ENCODE measurements at places on chromosomes 7 and 10. TPM values are rescaled to one million over a fixed set of nuclear protein-coding genes. Genes with fewer than 3 reads are reported as not detected.

DNA sequence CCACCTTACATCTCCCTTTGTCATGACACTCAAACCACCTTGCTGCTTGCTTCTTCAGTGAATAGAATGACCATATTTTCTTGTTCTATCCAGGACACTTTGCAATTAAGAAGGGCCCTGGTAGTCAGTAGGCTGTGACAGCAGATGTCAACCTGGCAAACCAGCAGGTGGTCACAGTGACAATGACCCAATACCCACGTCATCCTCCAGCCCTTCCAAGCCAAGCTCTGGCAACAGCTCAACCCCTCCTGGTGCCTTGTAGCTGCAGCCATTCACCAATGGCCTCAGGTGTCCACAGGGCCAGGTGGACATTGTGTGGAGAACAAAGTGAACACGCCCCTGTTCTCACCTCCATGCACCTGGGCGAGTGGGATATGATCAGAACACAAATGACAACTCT is 87.6 kb upstream of the MACROH2A2 start:
- H3K27me3 ChIP-seq: peaks cover 47% of the 10 kb centered on the region
- H3K4me3 ChIP-seq: no peak overlapping the region
- H3K27ac ChIP-seq: no peak overlapping the region
- no peaks in the 10 kb centered on the region for H3K4me1 ChIP-seq
- DNase-seq: no peak
- H3K36me3 ChIP-seq: no peaks in the 10 kb centered on the region

ANXA11 gene
- 222 TPM for total RNA-seq

DNA sequence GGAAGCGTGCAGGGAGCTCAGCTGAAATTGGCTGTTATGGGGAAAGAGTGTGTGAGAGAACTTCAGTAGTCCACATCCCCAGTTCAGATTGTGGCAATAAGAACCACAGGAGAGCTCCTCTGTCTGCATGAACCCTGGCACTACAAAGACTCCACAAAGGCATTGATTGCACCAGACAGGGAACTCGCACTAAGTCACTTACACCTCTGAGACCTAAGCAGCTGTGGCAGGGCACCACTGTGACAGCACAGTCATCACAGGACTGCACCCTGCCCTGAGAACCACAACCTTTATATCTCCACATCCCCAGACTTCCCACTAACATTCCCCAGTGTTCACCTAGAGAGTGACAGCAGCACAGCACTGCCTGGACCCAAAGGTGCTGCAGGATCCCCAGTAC is 226.8 kb downstream of the XPNPEP1 start:
- no peaks in the 10 kb centered on the region for H3K27me3 ChIP-seq
- no peaks in the 10 kb centered on the region for H3K4me1 ChIP-seq
- H3K4me3 ChIP-seq: no peak overlapping the region
- no peak for DNase-seq
- H3K36me3 ChIP-seq: no peaks in the 10 kb centered on the region

- no peak for DNase-seq
- H3K4me1 ChIP-seq: no peaks in the 10 kb centered on the region
- no peaks in the 10 kb centered on the region for H3K27me3 ChIP-seq
- H3K27ac ChIP-seq: no peak overlapping the region
Observed at GRCh38 chr10:51108406-51108805, 34.1 kb downstream of the PRKG1 start.

GRCh38 chr10:62422068-62422590 is 48.0 kb downstream of the ZNF365 start:
- H3K27me3 ChIP-seq: no peaks in the 10 kb centered on the region
- H3K4me1 ChIP-seq: no peaks in the 10 kb centered on the region
- no peak overlapping the region for H3K4me3 ChIP-seq
- no peak overlapping the region for H3K27ac ChIP-seq

DNA sequence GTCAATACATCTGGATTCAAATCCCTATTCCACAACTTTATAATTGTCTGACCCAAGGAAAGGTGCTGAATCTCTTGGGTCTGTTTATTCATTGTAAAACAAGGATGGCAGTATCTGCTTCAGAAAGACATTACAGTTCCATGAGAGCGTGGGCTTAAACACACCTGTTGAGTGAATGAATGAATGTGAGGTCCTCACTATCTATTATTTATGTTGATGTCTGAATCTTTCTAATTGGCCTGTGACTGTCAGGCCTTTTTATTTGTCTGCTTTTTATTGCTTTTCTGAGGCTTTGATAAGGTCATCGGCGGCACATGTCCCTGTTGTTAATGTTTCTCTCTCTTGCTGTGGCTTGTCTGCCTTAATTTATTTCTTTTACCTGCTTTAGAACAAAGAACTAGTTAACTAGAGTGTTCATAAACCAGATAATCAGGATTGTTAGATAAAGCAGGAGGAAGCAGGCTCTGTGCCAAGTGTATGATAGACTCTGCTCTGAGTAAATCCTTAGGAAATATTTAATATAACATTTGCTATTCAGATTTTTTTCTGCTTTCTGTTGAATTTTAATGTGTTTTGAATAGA is 42.3 kb upstream of the CYCS start:
- no peak for DNase-seq
- no peaks in the 10 kb centered on the region for H3K4me1 ChIP-seq
- no peak overlapping the region for H3K27ac ChIP-seq
- H3K27me3 ChIP-seq: no peaks in the 10 kb centered on the region
- no peaks in the 10 kb centered on the region for H3K36me3 ChIP-seq

ZNF398 gene
- total RNA-seq: 29.5 TPM

HMX3 gene
- not detected for total RNA-seq

- H3K4me1 ChIP-seq: no peaks in the 10 kb centered on the region
- no peak overlapping the region for H3K27ac ChIP-seq
- H3K36me3 ChIP-seq: no peaks in the 10 kb centered on the region
- no peak for DNase-seq
- H3K4me3 ChIP-seq: no peak overlapping the region
Observed at GRCh38 chr7:17447728-17448478, 149.5 kb downstream of the AHR start.

GRCh38 chr10:112221545-112221944 is 38.0 kb upstream of the GPAM start:
- no peaks in the 10 kb centered on the region for H3K36me3 ChIP-seq
- no peak overlapping the region for H3K4me3 ChIP-seq
- H3K27me3 ChIP-seq: no peaks in the 10 kb centered on the region
- no peaks in the 10 kb centered on the region for H3K4me1 ChIP-seq

PDAP1 gene
- 67.8 TPM for total RNA-seq

GRCh38 chr7:131524115-131524514 is 32.3 kb downstream of the PODXL start:
- no peak overlapping the region for H3K27ac ChIP-seq
- no peaks in the 10 kb centered on the region for H3K27me3 ChIP-seq
- H3K36me3 ChIP-seq: no peaks in the 10 kb centered on the region
- no peak overlapping the region for H3K4me3 ChIP-seq
- peaks cover 3% of the 10 kb centered on the region for H3K4me1 ChIP-seq

GRCh38 chr10:24428410-24428782 is 219.5 kb downstream of the KIAA1217 start:
- H3K4me1 ChIP-seq: no peaks in the 10 kb centered on the region
- DNase-seq: no peak
- H3K36me3 ChIP-seq: no peaks in the 10 kb centered on the region

GRCh38 chr7:116271161-116271913 is 61.0 kb downstream of the TES start:
- H3K36me3 ChIP-seq: no peaks in the 10 kb centered on the region
- no peak for DNase-seq
- no peak overlapping the region for H3K4me3 ChIP-seq
- H3K4me1 ChIP-seq: no peaks in the 10 kb centered on the region
- no peaks in the 10 kb centered on the region for H3K27me3 ChIP-seq

DNA sequence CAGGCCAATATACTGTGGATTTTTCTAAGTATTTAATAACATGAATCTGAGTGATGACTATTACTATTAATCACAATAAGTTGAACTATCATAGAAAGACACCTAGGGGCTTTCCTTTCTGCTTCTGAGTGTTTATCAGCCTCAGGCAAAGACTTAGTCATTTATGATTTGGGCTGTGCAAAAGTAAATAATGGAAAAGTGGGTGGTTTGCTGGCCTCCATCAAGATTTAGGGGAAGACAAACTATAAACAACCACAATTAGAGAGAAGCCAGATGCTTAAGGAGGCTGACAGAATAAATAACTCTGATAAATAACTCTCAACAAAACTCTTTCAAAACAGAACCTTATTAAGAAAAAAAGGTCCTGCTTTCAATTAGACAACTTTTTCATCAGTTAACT is 64.7 kb downstream of the MACC1 start:
- no peak for DNase-seq
- H3K27ac ChIP-seq: no peak overlapping the region
- no peaks in the 10 kb centered on the region for H3K4me1 ChIP-seq
- H3K36me3 ChIP-seq: no peaks in the 10 kb centered on the region
- H3K4me3 ChIP-seq: no peak overlapping the region
- H3K27me3 ChIP-seq: no peaks in the 10 kb centered on the region

GPAM gene
- total RNA-seq: 8.6 TPM

GRCh38 chr10:14723052-14723689 is 51.5 kb downstream of the FAM107B start:
- H3K27me3 ChIP-seq: no peaks in the 10 kb centered on the region
- H3K27ac ChIP-seq: peak overlapping the region; percentile 64
- peak; percentile 18 for DNase-seq
- no peak overlapping the region for H3K4me3 ChIP-seq
- no peaks in the 10 kb centered on the region for H3K36me3 ChIP-seq
